ENCODE measurements at places on chromosomes 2 and 18. TPM values are rescaled to one million over a fixed set of nuclear protein-coding genes. Genes with fewer than 3 reads are reported as not detected.

Gene MALL
- polyA plus RNA-seq = 15.2 TPM

Gene SPATA3
- not detected for polyA plus RNA-seq

Gene DSEL
- 30.2 TPM for polyA plus RNA-seq

Gene CHRNG
- 1.5 TPM for polyA plus RNA-seq

Gene ALLC
- 0.13 TPM for polyA plus RNA-seq

Gene POTEE
- 0.15 TPM for polyA plus RNA-seq

Gene TMEM37
- 54.8 TPM for polyA plus RNA-seq

Gene CDKL4
- 1.2 TPM for polyA plus RNA-seq

Gene UPP2
- 11.2 TPM for polyA plus RNA-seq

Gene INPP5D
- polyA plus RNA-seq = 6.6 TPM

Gene C2orf80
- polyA plus RNA-seq = 0.25 TPM

Gene MDH1
- polyA plus RNA-seq = 431 TPM

Gene CETN1
- not detected for polyA plus RNA-seq

Gene VIT
- polyA plus RNA-seq = 0.13 TPM

Gene FAM136A
- 79.8 TPM for polyA plus RNA-seq

Gene IL1F10
- polyA plus RNA-seq = not detected

Gene SYT4
- polyA plus RNA-seq = 0.38 TPM

Gene DTNA
- polyA plus RNA-seq = 22.7 TPM

Gene ALPI
- 0.10 TPM for polyA plus RNA-seq

Gene MDH1B
- polyA plus RNA-seq = 13.6 TPM

Gene SLC8A1
- 73.0 TPM for polyA plus RNA-seq

Gene HNRNPA3
- polyA plus RNA-seq = 794 TPM

Gene PLGLB2
- 1.3 TPM for polyA plus RNA-seq

Gene STPG4
- 0.12 TPM for polyA plus RNA-seq

Gene UGT1A4
- not detected for polyA plus RNA-seq

Gene BMP10
- polyA plus RNA-seq = not detected

Gene MAPK4
- polyA plus RNA-seq = 8.9 TPM

Gene SERPINB10
- polyA plus RNA-seq = 0.27 TPM

Gene CIB4
- 0.48 TPM for polyA plus RNA-seq

Gene CNGA3
- polyA plus RNA-seq = not detected

Gene IL1RN
- 3.2 TPM for polyA plus RNA-seq

Gene ENOSF1
- polyA plus RNA-seq = 141 TPM

Gene SGPP2
- 17.4 TPM for polyA plus RNA-seq

Gene ARL4C
- 51.6 TPM for polyA plus RNA-seq

Gene CCL20
- 0.48 TPM for polyA plus RNA-seq

Gene TMEM247
- not detected for polyA plus RNA-seq

Gene SH2D6
- polyA plus RNA-seq = 1.3 TPM

Gene GPR45
- not detected for polyA plus RNA-seq

Gene GALNT13
- 2.8 TPM for polyA plus RNA-seq

Gene KANSL3
- 70.6 TPM for polyA plus RNA-seq

Gene CTDP1
- 10.7 TPM for polyA plus RNA-seq

Gene CCDC102B
- 8.8 TPM for polyA plus RNA-seq

Gene ARHGAP15
- polyA plus RNA-seq = 3.7 TPM

Gene ASTL
- polyA plus RNA-seq = 0.18 TPM

Gene MC5R
- polyA plus RNA-seq = 0.22 TPM

Gene SERPINB7
- 1.0 TPM for polyA plus RNA-seq

Gene NEB
- polyA plus RNA-seq = 30.6 TPM

Gene MOCOS
- 1.2 TPM for polyA plus RNA-seq

Gene GKN2
- polyA plus RNA-seq = not detected

Gene SKOR2
- polyA plus RNA-seq = not detected

Gene ATRAID
- polyA plus RNA-seq = 147 TPM

Gene C1QL2
- polyA plus RNA-seq = not detected

Gene AP1S3
- 13.2 TPM for polyA plus RNA-seq

Gene CYP1B1
- polyA plus RNA-seq = 106 TPM

Gene ACOXL
- polyA plus RNA-seq = 1.1 TPM
